Fibroblast of mammary gland (primary cell): ENCODE measurements at places on chromosomes 1 and 21.

GRCh38 chr1:112505878-112506277, 2.9 kb upstream of the WNT2B start:
- DNase-seq = no peak

- no peak for DNase-seq
Observed at GRCh38 chr1:162367073-162367472, 9.6 kb downstream of the SPATA46 start.

GRCh38 chr21:29181799-29182470, 51.5 kb downstream of the MAP3K7CL start:
- DNase-seq = peak; percentile 88

- no peak for DNase-seq
Observed at GRCh38 chr1:40687661-40688060, 3.8 kb upstream of the NFYC start.

- peak; percentile 26 for DNase-seq
Observed at GRCh38 chr1:114114185-114115094, 39.2 kb downstream of the SYT6 start.
